ENCODE measurements at places on chromosomes 5 and 9.

DNA sequence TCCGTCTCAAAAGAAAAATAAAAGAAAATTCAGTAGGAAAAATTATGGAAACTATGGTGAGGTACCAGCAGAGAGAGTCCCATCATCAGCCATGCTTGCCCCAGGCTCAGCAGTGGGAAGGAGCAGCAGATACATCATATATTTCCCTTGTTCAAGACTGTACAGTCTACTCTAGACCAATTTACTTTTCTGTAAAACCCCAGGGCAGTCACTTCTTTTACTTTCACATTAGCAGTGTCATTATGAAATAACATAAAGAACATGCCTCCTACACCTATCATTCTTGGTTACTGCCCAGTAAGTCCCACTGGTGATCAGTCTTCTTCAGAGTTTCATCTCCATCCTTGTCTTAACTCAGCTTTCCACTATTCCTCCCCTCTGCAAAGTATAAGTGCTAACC lies 1145.0 kb downstream of the MAT2B start:
- DNase-seq = no peak

DNA sequence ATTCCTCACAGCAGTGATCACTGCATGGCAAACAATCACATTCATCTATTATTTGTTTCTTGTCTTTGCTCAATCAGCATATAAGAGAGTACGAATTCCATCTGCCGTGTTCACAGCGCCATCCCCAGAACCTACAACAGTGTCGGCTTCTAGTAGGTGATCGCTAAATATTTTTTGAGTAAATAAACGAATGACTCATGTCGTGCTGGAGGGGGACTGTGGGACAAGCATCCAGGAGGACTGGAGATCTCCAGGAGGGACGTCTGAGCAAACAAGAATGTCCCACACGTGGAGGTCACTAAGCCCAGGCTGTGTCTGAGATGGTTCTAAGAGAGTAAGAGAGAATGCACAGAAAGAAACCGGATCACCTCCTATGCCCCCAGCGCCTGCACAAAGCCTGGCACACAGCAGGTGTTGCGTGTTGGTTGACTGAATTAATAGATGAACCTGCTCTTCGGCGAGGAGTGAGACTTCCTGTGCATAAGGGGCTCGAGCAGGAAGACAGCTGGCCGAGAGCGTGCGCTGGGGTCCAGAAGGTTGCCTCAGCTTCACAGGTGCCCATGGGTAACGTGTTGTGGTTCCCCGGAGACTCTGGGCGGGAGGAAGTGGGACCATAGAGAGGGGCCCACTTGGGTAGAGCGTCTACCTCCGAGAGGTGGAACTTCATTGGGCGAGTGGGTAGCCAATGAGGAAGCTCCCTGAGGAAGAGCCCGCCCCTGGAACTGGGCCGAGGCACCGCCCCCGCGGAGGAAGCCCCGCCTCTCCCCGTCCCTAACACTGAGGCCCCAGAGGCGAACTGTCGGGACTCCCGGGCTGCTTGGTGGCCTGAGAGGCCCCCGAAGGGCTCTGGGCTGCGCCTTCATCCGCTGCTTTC lies 193.0 kb downstream of the MELK start:
- DNase-seq = peak; percentile 83

GRCh38 chr5:72847439-72847838 lies 31.0 kb downstream of the TNPO1 start:
- DNase-seq = no peak

DNA sequence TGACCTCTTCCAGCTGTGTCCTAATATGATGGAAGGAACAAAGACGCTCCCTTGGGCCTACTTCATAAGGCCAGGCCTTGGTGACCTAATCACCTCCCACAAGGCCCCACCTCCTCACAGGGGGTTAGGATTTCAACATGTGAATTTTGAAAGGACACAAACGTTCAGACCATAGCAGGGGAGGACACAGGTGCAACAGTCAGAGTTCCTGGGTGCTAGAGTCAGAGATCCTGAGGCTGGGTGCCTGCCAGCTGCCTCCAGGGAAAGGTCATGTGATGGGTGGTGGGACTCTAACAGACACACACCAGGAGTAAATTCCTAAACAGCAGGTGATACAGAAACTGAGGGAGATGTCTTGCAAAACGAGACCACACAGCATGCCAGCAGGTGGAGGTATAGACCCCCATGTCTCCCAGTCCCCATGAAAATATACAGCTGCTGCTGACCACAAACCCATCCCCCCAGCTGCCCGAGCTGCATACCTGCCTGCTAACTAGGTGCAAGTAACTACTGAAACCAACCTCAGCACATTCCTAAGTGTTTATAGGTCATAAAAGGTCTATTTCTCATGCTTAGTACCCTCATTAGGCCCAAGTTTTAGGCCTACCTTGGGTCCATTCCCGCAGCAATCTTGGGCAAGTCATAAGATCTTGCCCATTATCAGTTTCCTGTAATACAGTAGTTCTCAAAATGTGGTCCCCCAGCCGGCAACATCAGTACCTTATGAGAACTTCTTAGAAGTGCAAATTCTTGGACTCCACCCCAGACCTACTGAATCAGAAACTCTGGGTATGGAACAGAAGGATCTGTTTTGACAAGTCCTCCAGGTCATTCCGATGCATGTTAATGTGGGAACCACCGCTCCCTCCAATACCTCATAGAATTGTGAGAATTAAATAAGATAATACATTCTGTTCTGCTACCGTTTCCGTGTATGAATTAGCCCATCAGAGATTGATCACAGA lies 245.3 kb downstream of the ENC1 start:
- no peak for DNase-seq

DNA sequence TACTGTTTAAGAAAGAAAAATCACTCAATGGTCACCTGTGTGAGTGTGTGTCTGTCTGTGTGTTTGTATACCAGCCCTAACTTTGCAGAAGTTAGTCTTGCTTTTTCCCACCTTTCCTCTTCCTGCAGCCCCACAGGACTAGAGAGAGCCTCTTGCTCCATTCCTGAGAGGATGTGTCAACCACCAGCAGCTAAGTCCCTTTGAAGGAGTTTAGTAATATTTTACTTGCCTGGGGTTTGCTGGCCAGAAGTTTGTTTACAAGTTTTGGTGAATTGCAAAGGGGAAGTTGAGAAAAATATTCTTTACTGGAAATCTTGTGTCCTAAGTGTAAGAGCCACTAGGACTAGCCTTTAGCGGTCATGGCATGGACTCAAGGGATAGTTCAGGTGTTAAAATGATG lies 316.2 kb downstream of the BRINP1 start:
- no peak for DNase-seq

- no peak for DNase-seq
Measured at GRCh38 chr9:120696551-120697230, 17.6 kb downstream of the MEGF9 start.

GRCh38 chr9:97773723-97774122 lies 76.6 kb upstream of the XPA start:
- DNase-seq = no peak

DNA sequence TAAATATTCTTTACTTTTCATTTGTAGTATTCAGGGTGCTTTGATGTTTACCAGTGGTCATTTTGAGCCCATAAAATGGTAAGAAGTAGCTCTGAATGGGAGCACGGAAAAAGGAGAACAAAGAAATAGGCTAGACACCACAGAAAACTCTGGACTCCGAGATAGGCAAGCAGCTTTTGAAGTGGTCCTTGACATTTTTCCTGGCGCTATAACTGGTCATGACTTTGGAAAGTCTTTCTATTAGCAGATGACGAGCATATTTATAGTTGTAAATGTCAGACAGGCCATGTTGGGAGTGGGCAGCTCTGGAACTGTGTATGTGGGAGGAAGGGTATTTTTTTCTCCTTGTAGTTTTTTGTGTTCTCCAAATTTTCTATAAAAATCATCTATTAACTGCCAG lies 126.1 kb upstream of the POC5 start:
- DNase-seq = no peak

GRCh38 chr5:101915554-101915953 lies 380.5 kb downstream of the SLCO4C1 start:
- DNase-seq = no peak

DNA sequence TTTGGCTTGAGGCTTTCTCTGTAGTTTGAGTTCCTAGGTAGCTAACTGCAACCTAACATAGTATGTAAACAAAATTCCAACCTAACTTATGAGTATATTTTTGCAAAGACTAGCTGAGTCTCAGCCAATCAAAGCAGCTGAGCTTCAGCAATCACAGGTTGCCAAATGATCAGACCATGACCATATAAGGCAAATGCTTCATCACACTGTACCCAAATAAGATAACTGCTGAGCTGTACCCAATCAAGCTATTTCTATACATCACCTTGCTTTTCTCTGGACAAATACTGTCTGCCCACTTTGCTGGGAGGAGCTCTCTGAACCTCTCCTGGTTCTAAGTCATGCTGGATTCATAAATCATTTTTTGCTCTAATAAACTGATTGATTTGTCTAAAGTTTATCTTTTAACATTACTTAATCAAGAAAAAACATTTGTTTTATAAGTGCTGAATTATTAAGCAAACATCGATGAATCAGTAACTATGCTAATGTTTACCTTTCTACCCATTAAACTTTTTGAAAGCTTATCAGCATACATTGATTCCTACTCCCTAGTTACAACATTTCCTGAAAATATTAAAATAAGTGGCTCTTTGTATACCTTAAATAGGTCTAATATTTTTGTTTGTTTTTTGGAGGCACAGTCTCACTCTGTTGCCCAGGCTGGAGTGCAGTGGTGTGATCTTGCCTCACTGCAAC lies 129.7 kb upstream of the PCA3 start:
- DNase-seq = no peak
